ENCODE measurements at places on chromosomes 6 and 20.

- no peak for DNase-seq
Observed at GRCh38 chr6:77038807-77039206, 424.5 kb downstream of the HTR1B start.

GRCh38 chr20:3658019-3658715, 5.0 kb downstream of the GFRA4 start:
- no peak for DNase-seq

DNA sequence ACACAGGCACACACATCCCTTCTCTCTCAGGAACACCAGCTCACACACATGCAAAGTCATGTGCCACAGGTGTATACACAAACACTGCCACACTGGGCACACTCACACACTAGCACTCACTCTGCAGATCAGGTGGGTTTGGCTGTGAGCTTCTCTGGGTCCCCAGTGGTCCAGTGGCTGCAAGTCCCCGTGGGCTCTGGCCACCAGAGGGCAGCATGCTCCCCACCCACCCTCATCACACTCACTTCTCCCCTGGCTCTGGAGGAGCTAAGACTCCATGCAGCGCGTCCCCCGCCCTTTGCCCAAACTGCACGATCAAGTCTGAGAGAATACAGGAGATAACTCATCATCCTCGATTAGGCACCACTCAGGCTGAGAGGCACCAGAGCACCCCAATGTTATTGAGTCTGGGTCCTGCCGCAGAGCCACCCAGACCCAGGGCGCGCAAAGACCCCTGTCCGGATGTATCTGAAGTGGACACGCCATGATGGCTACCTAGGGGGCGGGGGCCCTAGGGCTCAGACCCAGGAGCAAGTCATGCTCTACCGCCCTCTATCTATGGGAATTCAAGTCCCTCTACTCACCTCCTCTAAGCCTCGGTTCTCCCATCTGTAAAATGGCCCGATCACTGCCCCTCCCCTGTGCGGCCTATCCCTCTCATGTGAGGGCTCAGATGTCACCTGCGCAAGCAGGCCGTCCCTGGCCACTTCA, 90.5 kb downstream of the GRM4 start:
- peak; percentile 4 for DNase-seq

GRCh38 chr6:25138233-25138933, 140.8 kb upstream of the CARMIL1 start:
- DNase-seq, result peak; percentile 92

- no peak for DNase-seq
Observed at GRCh38 chr6:134480593-134480992, 162.7 kb upstream of the SGK1 start.

DNA sequence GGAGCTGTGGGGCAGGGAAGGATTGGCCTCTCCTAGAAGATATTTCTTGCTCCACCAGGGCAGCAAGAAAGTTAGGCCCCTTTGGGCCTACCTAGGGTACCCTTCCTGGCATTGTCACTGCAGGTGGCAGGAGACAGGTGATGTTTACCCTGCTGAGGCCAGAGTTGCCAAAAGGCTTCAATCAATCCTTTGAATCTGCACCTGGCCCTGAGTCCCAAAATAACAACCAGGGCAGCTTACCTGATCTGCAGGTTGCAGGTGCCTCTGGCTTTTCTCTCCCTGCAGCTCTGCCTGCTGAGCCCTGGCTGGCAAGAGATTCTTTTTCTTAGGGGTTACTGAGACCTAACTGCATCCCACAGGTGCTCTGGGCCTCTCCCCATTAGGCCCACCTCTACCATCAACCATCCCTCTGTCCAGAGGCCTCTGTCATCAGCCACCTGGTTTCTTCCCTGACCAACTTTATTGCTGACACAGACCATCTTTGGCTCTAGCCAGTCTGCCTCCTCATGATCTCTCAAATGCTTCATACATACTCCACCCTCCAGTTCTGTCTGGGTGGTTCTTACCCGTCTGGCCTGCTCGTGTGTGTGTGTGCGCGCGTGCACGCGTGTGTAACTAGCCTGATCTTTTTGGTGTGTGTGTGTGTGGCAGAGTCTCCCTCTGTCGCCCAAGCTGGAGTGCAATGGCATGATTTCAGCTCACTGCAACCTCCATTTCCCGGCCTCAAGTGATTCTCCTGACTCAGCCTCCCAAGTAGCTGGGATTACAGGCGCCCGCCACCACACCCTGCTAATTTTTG, 13.7 kb downstream of the BCL2L1 start:
- DNase-seq, result no peak

- no peak for DNase-seq
Observed at GRCh38 chr6:139754898-139755775, 380.7 kb upstream of the CITED2 start.

- no peak for DNase-seq
Observed at GRCh38 chr6:54083287-54083686, 28.0 kb upstream of the MLIP start.

- no peak for DNase-seq
Observed at GRCh38 chr20:53622247-53623133, 28.9 kb upstream of the ZNF217 start.

- no peak for DNase-seq
Observed at GRCh38 chr6:109695468-109695867, 4.4 kb downstream of the FIG4 start.

DNA sequence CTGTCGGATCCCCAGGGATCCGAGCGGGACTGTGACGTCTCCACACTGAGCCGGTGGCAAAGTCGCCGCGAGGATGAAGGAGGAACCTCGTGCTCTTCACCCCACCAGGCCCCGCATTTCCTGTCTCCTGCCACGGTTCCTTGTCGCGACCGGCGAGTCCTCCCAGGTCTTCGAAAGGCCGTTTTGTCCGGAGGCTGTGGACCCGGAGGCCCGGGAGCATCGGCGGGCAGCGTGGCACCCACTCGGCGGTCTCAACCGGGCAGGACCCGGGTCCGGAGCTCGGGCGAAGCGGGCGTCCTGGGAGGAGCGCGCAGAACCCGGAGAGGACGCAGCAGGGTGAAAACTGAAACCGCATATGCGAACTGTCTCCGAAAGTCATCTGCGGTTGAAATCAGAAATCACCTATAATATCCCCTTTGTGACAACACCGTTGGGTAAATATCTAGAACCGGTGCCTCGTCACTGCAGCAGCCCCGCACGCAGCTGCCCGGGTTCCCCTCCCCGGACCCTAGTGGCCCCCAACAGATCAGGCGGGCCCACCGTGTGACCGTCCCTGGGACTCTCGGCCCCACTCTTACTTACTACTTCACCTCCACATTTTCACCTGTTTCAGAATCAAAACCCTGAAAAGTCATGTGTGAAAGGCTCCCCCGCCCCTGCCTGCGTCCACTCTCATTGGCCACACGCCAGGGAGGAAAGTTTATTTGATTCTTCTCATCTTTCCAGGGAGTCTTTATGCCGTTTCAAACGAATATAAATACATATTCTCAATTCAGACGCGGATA, 3.1 kb upstream of the ULBP2 start:
- DNase-seq, result no peak

DNA sequence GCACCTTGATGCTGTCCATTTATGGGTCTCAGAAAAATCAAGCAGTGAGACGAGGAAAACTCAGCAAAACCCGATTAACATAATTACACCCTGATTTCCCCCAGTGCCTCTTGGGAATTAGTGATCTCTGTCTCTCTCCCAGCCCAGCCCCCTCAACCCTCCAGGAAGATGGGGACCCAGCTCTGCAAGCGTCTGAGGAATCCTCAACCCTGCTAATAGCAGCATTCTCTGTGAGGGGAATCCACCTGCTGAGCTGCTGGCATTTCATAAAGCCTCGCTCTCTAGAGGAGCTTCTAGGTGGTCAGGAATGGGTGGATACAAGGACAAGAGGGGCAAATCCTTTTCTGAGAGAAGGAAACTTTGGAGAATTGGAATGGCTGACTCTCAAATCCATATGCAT, 13.9 kb downstream of the NR2E1 start:
- DNase-seq, result no peak

- DNase-seq, result no peak
Observed at GRCh38 chr6:135411339-135411738, 86.2 kb downstream of the AHI1 start.

DNA sequence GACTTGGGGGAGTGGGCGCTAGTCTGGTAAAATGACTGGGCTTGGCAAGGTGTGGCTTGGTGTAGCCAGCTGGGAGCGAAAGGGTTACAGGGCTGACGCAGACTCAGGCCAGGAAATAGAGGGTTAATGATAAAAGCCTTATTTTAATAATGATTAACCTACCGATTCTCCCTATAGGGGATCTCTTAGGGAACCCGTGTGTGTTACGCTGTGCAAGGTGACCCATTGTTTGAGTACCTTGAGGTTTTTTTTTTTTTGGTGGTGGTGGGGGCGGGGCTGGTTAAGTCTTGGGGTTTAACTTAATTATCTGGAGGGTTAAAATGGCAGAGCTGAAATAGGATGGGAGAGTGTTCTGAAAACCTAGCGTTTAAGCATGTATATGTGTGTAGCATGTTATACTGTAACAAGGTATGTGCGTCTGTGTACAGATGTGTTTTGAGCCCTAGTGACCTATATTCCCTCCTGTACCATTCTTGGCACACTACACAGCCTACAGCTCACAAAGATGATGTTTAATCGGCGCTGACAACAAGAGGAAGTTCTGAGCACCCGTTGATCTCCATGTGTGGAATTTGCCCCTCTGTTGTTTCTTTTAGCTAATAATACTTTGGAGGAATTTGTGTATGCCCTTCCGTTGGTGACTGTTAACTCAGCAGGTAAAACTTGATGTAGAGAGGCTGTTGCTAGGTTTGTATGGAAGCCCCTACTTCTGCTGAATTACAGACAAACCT, 1.3 kb downstream of the CARMIL1 start:
- DNase-seq, result peak; percentile 13

DNA sequence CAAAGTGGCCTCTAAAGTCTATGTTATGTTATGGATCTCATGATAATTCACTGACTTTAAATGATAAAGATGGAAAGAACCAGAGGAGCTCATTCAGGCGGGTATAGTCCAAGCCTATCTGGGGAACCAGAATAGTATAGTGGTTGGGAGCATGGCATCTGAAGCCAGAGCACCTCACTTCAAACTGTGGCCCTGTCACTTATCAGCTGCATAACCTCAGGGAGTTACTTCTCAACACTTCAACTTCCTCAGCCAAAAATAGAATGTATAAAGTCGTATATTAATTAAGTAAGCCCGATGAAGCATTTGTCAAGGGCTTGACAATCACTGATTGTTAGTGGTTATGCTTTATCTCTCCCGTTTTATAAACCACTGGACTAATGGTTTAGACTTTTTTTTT, 112.7 kb downstream of the RTN4IP1 start:
- DNase-seq, result no peak

DNA sequence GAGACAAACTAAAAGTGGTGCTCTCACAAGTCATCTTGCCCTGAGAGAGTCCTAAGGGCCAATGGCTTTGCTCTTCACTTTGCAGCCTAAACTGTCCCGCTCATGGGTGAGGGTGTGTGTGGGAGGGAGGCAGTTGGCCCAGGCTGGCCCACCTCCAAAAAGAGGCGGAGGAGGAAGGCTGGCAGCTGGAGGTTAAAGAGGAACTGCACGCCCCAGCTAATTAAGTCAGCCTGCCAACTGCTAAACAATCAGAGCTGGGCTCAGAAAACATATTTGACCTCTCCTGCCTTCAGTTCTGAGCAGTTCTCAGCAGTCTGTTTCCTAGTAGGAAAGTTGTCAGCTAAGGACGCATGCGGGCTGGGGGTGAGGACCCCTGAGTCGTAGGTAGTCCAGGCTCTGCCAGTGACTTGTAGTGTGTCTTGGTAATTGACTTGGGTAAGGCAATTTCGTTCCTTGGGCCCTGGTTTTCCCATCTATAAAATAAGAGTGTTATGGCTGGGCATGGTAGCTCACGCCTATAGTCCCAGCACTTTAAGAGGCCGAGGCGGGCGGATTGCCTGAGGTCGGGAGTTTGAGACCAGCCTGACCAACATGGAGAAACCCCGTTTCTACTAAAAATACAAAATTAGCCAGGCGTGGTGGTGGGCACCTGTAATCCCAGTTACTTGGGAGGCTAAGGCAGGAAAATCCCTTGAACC, 17.0 kb downstream of the GSS start:
- DNase-seq, result peak; percentile 9

DNA sequence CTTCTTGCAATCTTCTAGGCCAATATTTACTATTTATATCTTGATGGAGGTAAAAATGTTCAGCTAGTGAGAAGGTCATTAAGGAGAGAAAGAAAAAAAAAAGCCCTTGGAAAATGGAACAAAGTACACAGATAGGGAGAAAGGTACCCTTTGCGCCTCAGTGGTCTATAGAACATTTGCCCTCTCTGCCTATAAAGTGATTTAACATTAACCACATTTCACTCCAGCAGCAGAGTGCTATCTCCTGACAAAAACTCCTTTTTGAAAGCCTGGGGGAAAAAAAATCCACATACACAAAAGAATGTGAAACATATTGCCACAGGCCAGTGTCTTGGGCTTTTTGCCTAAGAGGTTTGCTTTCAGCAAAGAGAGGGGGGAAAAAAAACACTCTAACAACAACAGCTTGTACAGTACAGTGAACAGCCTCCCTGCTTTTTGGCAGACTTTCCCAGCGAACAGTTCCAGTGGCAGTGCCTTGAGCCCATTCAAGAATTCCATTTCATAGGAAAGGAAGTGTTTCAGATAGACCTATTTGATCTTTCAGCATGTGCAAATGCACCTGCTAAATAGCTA, 695 bp downstream of the ARHGAP18 start:
- DNase-seq, result no peak

DNA sequence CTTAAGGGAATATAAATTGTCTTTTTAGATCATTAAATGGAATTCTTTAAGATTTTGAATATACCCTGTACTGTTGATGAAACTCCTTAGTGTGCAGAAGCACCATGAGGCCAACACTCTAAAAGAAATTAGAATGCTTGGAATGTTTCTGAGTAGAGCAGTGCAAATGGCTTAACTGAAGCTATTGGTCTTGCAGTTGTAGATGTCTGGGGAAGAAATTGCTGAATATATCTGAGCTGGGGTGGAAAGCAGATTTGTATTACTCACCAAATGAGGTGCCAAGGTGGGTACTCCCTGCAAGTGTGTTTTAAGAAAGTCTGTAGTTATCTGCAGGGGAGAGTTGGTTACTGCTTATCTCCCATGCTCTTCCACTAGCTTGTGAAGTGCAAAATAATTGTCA, 119.0 kb downstream of the ADGRG6 start:
- DNase-seq, result no peak

DNA sequence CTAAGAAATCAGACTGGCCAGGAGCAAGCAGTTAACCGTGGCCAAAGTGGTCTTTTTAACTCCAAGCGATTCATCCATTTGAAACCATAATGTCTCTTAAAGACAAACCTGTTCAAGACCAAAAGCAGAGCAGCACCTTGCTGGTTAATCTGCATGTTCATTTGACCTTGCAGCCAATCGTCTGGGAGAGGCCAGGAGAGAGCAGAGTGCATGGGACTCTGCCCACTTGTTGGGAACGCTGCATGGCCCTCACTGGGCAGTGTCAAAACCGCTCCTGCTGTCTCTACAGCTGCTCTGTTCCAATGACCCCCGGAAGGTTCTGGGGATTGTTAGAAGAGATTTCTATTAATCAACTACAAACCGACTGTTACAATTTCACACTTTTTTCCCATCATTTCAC, 79.6 kb downstream of the OLIG3 start:
- no peak for DNase-seq

GRCh38 chr20:4567170-4567569, 154.5 kb upstream of the PRND start:
- no peak for DNase-seq

GRCh38 chr20:31977080-31977479, 9.1 kb downstream of the XKR7 start:
- DNase-seq, result no peak
